Mesothelial cell of epicardium (in vitro differentiated cells): ENCODE measurements at places on chromosomes 11 and 22.

- no peak for DNase-seq
Measured at GRCh38 chr11:117514256-117514655, 186.6 kb downstream of the CEP164 start.

DNA sequence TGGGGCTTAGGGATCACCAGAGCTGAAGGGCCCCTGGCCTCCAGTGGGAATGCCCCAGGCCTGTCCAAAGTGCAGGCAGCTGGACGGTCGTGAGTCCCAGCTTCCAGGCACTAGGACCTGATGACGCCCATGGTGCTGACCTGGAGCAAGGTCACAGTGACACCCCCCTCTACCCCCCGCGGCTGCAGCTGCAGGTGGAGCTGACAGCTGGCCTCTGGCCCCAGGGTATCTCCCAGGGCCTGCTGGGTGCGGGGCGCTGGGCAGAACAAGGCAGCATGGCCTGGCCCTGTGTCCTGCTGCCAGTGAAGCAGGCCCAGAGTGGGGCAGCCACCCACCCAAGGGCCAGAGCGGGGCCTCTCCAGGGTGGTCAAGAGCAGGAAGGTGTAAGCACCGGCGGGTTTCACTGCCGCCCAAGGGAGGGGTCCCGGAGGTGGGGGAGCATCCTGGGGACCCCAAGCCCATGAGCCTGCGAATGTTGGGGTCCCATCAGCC, 553 bp upstream of the TCIRG1 start:
- DNase-seq, result no peak

- no peak for DNase-seq
Measured at GRCh38 chr11:111378861-111379601, at the start of gene POU2AF1. Gene POU2AF1, minus strand, starts transcription at chr11:111379275. Its CDS starts 98 bp downstream, at chr11:111379177.

DNA sequence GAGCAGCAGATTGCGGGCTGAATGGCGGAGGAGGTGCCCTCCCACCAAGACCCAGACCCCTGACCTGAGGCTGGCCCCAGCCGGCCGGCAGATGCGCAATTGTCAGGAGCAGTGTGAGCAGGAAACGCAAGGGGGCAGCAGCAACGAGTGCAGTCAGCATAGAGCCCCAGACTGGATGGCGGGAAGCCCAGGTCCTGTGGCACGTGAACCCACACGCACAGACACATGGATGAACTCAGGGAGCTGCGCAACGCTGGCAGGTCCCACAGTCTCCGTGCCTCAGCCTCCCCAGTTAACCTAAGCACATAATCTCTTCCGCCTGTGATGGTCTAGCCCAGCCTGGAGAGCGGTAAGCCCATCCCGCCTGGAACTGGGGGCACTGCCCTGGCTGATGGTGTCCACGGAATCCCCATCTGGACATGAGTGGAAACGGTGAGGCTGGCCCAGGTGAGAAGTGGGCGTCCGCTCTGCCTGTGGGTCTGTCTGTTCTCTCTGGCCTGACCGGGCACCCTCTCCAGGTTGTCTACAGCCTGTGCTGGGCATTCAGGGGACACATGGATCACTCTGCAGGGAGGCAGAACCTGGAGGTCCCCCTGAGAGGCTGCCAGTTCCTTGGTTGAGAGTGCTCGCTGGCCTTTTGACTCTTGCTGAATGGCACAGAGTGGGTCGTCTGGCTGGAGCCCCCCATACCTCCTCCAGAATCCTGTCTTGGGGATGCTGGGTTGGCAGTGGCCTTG, 626 bp upstream of the TBX10 start:
- no peak for DNase-seq

DNA sequence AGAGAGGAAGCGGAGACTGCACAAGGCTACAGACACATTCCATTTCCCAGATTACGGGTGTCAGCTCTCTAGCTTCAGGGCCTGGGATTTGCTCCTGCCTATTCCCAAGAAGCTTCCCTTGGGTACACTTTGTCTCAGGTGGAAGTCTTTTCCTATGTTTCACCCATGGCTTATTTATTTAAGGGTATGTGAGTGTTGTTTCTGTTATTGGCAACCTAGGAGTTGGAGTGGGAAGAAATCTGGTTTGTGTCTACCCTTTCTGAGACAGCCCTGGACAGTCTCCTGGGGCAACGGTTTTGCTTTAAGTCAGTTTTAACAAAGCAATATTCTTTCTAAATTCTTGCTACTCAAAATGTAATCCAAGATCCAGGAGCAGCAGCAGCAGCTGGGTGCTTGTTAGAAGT, 127.0 kb downstream of the MICAL2 start:
- no peak for DNase-seq

DNA sequence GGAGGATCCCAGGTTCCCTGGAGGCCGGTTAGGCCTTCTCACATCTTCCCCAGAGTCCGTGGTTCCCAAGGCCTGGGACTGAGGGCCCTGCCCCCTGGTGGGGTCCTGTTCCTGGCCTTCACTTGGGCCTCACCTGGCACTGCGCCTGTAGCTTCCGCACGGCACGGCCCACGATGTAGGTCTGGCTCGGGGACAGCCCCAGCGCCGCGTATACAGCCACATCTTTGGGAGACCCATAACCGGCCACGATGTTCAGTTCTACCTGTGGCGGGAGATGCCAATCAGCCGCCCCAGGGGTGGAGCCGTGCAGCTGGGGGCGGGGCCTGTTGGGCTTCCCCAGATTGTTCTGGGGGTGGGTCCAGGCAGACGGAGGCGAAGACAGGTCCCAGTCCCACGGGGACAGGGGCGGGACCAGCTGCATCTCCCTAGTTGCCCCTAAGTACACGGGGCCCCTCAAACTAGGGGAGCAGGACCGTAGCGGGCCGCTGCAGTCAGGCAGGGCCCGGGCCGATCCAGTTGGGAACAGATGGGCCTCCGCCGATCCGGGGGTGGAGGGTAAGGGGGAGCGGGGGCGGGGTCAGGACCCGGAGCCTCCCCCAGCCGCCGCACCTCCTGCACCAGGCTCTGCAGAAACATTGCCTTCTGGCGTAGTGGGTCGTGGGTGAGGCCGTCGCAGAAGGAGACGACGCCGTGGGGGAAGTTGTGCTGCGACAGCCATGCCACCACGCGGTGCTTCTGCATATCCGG, 10.1 kb downstream of the AIP start:
- no peak for DNase-seq

DNA sequence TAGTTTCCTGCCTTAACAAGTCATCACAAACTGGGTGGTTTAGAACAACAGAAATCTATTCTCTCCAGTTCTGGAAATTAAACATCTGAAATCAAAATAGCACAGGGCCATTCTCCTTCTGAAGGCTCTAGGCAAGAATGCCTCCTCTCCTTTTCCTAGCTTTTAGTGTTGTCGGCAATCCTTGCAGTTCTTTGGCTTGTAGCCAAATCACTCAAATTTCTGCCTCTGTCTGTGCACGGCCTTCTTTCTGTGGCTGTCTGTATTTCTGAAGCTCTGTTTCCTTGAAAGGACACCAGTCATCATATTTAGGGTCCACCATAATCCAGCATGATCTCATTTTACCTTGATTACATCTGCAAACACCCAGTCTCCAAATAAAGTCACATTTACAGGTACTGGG, 795.5 kb downstream of the METTL15 start:
- no peak for DNase-seq

DNA sequence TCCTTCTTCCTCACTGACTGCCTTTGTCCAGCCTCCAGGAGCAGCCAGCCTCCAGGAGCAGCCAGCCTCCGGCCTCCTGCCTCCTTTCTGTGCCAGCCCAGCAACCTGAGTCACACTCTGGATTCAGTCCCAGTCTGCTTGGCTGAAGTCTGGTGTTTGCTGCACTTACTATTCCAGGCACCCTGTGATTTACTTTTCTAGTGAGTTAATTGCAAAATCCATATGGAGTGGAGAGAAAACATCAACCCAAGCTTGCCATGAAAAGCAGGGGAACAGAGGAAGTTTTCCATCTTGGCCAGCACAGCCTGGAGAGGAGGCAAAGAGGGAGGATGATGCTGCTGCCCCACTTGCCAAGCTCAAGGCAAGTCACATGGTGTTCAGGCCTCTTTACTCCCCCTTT, 400.5 kb downstream of the TENM4 start:
- no peak for DNase-seq

DNA sequence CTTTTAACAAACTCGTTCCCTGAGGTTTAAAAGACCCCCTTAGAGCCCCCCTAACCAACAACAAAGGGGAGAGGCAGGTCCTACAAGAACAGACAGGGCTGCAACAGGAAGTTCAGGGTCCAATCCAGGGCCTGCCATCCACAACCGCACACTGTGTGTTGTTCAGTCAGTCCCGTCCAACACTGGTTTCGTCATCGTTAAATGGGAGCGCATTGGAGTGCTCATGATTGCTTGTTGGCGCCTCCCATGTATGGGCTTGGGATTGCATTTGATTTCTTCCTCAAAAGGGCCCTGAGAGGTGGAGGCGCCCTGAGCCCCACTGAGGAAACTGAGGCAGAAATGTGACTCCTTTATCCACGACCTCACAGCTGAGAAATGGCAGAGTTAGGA, 174.1 kb downstream of the MN1 start:
- DNase-seq, result no peak

- DNase-seq, result peak; percentile 16
Measured at GRCh38 chr22:44389926-44390612, 77.3 kb upstream of the SHISAL1 start.

DNA sequence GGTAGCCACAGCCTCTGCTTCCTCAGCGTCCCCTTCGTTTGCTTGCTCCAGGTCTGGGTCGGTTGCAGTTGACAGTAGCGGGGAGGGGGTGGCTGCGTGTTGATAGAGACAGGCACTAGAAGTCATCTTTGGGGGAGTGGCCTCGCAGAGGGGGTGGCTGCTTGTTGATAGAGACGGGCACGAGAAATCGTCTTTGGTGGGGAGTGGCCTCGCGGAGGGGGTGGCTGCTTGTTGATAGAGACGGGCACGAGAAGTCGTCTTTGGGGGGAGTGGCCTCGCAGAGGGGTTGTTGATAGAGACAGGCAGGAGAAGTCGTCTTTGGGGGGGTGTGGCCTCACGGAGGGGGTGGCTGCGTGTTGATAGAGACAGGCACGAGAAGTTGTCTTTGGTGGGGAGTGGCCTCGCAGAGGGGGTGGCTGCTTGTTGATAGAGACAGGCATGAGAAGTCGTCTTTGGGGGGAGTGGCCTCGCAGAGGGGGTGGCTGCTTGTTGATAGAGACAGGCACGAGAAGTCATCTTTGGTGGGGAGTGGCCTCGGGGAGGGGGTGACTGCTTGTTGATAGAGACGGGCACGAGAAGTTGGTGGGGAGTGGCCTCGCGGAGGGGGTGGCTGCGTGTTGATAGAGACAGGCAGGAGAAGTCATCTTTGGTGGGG, 328.3 kb downstream of the TBC1D22A start:
- no peak for DNase-seq
